ENCODE measurements at places on chromosomes 3 and 15.

- DNase-seq, result no peak
These were observed 6.1 kb upstream of the DUSP7 start for GRCh38 chr3:52062505-52062904.

DNA sequence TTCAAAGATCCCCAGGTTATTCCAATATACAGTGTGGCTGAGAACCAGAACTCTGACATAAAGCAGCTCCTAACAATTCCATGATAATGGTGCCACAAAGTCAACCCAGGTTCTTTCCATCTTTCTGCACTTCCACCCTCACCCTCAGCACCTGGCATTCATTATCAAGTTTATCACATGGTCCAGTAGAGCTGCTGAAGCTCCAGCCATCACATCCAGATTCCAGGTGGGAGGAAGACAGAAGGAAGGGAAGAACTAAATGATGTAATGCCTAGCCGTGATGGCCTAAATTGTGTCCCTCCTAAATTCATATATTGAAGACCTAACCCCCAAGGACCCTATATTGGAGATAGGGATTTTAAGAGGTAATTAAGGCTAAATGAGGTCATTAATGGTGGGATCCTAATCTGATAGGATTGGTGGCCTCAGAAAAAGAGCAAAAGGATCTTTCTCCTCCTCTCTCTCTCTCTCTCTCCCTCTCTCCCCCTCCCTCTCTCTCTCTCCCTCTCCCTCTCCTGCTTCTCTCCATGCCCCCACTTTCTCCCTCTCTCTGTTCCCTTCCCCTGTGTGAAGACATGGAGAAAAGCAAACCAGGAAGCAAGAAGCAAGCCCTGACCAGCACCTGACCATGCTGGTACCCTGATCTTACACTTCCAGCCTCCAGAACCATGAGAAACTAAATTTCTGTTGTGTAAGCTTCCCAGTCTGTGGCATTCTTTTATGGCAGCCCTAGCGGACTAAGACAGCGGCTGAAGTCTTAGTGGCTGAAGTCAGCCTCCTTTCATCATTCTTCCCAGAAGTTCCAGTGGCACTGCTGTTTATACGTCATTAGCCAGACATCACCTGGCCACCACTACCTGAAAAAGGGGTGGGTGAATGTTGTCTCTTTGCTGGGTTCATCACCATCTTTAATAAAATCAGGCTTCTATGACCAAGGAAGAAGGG lies 369.7 kb upstream of the PROK2 start:
- no peak for DNase-seq

DNA sequence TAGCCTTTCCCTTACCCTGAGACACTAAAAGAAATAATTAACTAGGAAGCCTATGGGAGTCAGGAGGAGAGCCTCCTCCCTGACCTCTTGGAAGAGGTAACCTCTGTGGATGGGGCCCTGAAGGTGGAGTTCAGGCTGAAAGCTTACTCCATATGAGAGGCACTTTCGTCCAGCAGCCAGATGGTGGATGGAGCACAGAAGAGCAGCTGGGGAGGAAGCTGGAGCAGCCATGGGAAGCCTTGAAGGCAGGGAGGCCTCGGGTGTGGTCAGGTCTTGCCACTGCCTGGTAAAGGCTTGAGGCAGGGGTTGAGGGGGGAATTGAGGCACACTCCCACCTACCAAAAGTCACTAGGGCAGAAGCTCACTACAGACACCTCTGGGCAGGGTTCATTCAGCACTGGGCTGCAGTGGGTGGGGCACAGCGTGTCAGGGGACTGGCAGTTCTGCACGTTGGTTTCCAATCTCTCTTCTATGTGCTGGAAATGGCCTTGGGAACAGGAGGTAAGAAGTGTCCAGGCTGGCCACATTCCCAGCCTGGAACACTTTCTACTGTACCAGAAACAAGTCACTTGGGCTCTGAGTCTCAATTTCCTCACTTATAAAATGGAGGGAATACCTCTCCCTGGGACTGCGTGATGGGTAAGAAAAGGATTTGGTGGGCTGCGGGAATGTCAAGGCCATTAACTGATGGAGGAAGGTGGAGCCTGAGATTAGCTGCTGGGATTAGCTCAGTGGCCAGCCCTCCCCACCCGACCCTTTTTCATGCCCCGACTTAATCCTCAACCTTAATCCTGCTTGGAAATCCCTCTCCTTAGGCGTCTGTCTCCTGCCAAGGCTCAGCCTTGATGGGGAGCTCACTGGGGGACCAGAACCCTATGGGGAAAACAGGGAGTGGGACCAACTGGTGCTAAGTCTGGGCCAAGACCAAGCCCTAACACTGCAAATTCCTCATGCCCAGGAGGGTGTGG lies 5.4 kb downstream of the PCBP4 start:
- DNase-seq, result no peak

DNA sequence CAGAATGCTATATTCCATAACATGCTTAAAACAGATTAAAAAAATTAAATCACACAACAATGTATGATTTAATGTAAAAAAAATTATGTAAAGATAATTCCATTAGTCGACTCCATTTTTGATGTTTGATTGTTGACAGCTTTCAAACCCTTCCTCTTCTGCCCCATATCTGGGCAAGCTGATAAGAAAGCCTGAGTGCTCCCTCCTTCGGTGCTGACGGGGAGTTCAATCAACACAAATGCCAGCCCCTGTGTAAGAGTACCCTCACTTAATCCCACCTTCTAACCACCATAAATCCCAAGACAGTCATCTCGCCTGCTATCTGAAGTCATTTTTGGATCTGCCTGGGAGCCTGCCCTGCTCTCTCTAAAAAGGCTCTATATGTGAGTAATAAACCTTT lies 59.8 kb upstream of the IP6K2 start:
- no peak for DNase-seq

- DNase-seq, result no peak
These were observed 51.8 kb downstream of the ABI3BP start for GRCh38 chr3:100941451-100941850.

DNA sequence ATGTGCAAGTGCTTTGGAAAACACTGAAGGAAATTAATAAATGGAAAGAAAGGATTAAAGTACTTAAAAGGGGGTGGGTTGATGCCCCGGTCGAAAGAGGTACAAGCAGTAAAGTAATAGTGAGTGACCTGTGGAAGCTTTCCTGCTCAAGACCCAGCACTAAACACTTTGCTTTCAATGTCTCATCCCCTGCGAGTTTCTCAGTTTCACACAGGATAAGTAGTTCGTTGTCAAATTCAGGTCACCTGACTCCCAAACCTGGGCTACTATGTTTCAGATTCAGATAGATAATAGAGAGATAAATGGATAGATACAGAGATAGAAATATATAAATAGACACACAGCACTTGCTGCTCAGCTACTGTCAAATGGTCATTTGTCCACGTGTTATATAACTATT lies 19.6 kb downstream of the STAC start:
- DNase-seq, result no peak

- DNase-seq, result no peak
These were observed 16.5 kb upstream of the P2RY13 start for GRCh38 chr3:151345859-151346258.

GRCh38 chr15:85388566-85389305 lies 8.3 kb downstream of the AKAP13 start:
- DNase-seq, result no peak

DNA sequence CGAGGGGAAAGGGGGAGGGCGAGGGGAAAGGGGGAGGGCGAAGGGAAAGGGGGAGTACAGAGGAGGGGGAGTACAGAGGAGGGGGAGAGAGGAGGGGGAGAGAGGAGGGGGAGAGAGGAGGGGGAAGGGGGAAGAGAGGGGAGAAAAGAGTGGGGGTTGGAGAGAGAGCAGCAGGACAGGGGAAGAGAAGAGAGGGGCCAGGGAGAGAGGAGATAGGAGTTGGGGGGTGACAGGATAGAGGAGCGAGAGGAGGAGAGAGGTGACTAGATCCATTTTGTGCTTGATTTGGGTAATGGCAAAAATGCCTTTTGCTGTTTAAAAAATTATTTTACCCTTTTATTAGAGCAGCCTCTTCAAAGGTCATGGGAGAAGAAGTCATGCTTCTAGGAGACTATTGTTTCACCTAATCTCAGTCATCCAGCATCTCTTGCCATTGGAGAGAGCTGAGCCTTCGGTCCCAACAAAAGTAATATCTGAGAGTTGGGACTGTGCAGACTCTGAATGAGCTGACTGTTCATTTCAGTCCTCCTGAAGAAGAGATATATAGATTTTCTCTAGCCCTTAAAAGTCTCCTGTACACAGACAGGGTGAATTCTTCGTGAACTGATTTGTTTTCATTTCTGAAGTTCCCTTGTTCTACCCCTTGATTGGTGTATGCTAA lies 15.1 kb upstream of the TOP2B start:
- no peak for DNase-seq
